Activated T-cell treated with anti-CD3 and anti-CD28 coated beads, Interleukin-2, amount 50 U/mL, for 1 hour (primary cell): ENCODE measurements at places on chromosomes 5 and 9.

DNA sequence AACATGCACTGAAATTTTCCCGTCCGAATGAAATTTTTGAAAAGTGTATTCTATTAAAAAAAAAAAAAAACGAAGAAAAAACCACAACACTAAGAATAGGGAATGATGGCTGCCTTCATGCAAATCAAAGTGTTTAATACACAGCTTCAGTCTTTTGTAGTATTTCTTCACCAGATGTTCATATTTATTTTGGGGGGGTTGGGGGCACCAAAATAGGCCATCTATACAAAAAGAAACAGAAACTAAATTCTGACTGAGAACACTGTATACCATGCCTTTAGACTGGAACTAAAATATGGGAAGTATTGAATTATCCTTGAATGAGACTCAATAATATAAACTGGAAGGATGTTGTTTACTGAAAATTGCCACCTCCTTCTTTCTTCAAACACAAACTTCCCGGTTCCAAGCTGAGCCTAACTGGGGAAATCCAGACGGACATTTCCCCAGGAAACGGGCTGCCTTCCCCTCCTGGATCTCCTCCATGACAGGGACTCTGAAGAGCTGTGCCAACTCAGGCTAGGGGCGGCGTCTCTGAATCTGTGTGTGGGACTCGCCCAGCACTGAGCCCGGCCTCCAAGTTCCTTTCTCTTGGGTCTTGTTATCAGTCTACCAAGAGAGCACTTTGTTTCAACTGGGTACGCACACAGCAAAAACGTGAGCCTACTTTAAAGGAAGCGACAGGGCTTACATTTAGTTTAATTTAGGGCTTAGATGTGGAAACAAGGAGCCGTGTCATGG, 511.3 kb upstream of the ADAMTS16 start:
- DNase-seq, result no peak

DNA sequence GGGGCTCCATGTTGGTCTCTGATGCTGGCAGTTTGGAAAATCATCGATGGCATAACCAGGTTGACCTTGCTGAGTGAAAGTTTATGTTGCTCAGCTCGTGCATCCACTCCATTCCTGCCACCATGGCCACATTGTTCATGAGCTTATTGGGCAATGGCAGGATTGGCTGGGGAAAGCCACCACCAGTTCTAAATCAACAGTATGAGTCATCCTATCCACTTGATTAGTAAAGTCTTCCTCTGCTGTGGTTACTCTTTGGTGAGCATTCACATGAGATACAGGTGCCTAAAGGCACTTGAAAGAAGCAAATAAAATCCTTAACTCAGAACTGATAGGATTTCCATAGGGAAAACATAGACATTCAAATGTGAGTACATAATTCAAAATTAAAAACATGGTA, 131.8 kb upstream of the FBN2 start:
- no peak for DNase-seq

GRCh38 chr9:76638001-76638400, 126.2 kb upstream of the PCA3 start:
- DNase-seq, result no peak

DNA sequence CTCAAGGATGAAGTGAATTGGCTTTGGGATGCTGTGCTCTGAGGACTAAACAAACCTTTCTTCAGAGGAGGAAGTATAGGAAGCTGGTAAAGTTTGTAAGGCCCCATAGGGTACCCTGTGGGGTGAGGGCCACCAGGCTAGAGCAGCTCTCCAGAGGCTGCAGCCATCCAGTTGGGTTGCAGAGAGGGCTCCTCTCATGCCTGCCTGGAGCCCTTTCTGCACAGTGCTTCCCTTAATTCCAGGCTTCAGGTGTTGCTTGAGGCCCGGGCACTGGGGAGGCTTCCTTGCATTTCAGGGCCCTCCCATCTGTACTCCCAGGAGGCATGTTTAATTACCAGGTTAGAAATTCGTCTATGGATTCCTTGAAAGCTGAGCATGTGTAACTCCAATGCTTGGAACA, 95.3 kb upstream of the FSTL4 start:
- no peak for DNase-seq

DNA sequence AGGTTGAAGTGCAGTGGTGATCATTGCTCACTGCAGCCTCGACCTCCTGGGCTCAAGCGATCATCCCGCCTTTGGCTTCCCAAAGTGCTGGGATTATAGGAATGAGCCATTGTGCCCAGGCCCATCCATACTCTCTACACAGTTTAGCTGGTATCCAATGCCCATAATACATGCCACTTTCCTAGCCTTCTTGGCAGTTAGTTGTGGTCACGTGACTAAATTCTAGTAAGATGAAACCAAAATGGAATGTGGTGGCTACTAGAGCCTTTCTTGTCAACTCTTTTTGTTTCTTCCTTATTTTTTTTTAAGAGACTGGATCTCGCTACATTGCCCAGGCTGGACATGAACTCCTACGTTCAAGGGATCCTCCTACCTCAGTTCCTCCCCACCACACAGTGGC, 15.3 kb upstream of the KIF27 start:
- DNase-seq, result no peak
